Renal pelvis (tissue), 12 donors: ENCODE measurements at places on chromosomes 7 and 10. TPM values are rescaled to one million over a fixed set of nuclear protein-coding genes. Genes with fewer than 3 reads are reported as not detected.

DNA sequence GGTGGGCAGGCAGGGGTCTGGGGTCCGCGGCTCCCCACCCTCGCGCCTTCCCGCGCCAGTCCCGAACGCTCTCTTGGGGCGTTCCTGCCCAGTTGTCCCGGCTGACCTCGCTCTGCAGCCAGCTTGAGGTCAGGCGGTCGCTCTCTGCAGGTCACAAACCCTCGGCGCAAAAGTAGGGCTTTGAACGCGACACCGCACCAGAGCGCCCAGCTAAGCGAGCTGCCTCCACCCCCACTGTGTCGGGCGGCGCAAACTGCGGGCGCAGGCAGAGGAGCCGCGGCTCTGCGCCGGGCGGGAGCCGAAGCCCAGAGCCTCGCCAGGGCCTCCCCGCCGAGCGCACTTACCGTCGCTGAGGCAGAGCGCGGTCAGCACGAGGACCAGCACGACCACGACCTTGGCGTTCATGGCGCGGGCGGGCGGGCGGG, 284 bp downstream of the CXCL12 start:
- DNase-seq, result no peak

DNA sequence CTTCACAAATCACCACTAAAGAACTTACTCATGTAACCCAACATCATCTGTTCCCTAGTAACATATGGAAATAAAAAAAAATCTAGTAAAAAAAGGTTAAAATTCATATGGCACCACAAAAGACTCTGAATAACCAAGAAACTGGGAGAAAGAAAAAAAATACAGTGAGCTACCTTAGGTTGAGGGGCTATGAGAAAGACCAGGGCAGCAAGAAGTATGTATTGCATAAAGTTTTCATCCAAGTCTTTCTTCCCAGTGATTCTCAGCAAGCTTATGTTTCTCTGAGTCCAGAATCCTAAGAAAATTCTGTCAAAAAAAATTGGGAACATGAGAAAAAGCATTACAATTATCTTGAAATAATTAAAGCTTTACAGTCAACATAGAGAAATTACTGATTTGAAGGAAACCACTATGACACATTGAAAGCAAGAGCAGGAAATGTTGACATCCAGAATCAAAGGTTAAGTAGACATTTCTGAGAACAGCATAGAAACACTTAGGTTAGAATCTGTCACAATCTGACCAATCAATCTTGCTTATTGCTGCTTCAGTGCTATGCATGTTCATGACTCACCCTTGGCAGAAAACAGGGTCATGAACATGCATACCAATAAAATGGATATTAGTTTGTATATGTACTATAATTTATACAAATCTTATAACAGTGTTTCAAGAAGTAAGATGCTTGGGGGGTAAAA, 494.0 kb upstream of the POT1 start:
- DNase-seq, result no peak

- DNase-seq, result no peak
Observed at GRCh38 chr10:6313111-6313895, 110.6 kb downstream of the PFKFB3 start.

GRCh38 chr7:30162622-30163124, 27.9 kb downstream of the MTURN start:
- DNase-seq, result no peak

- no peak for DNase-seq
Observed at GRCh38 chr7:41573015-41573414, 129.9 kb downstream of the INHBA start.

DNA sequence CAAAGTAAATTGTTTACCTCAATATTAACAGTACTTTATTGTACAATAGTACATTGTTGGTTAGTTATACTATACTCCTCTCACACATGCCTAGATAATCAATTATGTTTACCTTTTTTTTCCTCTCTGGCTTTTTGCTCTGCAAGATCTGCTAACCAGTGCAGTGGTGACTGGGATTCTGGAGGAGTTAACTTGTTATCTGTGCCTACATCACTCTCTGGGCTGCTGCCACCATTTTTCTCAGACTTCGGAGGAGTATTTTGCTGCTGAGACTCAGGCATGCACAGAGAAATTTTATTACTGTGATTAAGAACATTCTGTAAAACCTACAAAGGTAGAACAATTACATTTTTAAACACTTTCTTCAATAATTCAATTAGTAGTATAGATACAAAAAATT, 59.7 kb downstream of the NRBF2 start:
- no peak for DNase-seq

Gene OR6V1
- not detected for polyA plus RNA-seq

Gene NOS3
- polyA plus RNA-seq, result 14.2 TPM

Gene GIMAP4
- 20.4 TPM for polyA plus RNA-seq

Gene STEAP1B
- polyA plus RNA-seq, result 1.2 TPM

Gene HOXA6
- 45.1 TPM for polyA plus RNA-seq

Gene MMP21
- polyA plus RNA-seq, result 0.20 TPM

Gene WDFY4
- 1.1 TPM for polyA plus RNA-seq

Gene SYT15B
- 2.8 TPM for polyA plus RNA-seq

Gene TMEM236
- polyA plus RNA-seq, result 0.22 TPM

Gene CYP26C1
- not detected for polyA plus RNA-seq

Gene SAMD9
- polyA plus RNA-seq, result 4.3 TPM

Gene MRLN
- polyA plus RNA-seq, result 0.36 TPM

Gene CNPY1
- not detected for polyA plus RNA-seq
